ENCODE measurements at places on chromosomes 3 and 15.

- DNase-seq: no peak
These were observed 509.0 kb upstream of the NECTIN3 start for GRCh38 chr3:110562621-110563020.

DNA sequence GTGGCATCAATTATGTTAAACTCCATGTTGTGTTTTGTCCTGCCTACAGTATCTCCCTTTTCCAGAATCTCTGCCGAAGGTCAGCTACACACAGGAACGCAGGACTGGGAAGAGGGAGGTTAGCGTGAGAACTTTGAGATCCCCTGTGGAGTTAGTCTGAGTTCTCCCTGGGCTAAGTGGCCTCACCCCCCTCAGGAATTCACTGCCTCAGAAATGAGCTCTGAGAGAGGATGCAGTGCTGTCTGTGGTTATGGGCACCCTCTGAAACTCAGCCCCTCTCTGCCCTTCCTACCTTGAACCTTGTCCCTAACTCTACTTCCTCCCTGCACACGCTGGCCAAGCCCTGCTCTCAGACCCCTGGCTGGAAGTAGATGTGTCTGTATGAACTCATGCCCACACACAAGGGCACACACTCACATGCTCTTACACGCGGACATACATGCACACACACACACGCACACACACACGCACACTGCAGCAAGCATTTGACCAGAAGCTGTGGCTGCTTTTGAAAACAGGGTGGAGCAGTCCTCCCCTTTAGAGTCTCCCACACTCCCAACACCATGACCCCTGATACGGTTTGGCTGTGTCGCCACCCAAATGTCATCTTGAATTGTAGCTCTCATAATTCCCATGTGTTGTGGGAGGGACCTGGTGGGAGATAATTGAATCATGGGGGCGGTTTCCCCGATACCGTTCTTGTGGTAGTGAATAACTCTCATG is 5.3 kb upstream of the VIPR1 start:
- DNase-seq: no peak

GRCh38 chr3:97895216-97895615 is 73.4 kb downstream of the CRYBG3 start:
- DNase-seq: no peak

DNA sequence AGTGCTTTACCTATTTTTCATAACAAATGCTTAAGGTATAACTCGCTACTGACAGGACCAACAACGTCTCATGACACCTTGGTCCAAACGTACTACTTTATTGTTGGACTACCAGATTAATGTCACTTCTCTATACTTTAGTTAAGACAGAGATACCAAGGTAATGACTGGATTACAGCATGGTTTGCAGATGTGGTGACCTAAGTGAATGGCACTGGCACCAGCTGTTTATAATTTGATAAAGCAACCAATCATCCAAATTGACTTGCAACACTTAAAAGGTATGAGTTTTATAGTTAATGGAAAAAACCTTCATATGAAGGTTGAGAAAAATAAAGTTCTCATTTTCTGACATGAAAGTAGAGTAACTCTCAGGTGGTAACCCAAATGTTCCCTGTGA is 209.0 kb downstream of the NEK10 start:
- no peak for DNase-seq

GRCh38 chr3:38036286-38036685 is 2.7 kb upstream of the DLEC1 start:
- DNase-seq: no peak

DNA sequence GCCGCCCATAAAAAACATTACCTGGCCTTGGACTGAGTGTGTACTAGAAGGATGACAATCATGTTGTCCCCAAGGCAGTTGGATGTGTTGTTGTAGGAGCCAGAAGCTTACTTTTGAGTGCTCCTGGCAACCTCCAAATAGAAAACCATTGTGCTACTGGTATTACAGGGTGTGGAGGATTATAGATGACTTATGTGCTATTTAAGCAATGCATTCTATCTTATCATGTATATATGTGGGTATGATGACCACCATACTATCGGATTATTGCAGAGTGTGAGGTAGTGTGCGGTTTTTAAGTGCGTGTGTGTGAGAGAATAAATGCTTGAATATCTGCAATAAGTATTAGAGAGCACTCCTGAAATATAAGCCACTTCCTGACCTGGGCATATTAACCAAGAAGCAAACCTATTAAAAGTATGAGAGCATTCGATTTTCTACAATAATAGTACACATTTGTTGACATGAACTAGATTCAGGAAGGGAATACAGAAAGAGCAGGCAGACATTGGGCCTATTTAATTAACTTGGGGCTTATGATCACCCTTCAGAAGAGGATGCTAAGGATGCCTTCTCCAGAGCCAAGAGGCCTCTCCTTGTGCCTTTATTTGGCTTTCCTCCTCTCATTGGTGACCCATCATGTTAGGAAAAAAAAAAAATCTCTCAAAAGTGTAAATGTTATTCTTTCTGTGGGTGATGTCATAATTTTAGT is 11.7 kb upstream of the MBNL1 start:
- peak; percentile 55 for DNase-seq

GRCh38 chr3:98809557-98809956 is 46.4 kb downstream of the ST3GAL6 start:
- DNase-seq: no peak

DNA sequence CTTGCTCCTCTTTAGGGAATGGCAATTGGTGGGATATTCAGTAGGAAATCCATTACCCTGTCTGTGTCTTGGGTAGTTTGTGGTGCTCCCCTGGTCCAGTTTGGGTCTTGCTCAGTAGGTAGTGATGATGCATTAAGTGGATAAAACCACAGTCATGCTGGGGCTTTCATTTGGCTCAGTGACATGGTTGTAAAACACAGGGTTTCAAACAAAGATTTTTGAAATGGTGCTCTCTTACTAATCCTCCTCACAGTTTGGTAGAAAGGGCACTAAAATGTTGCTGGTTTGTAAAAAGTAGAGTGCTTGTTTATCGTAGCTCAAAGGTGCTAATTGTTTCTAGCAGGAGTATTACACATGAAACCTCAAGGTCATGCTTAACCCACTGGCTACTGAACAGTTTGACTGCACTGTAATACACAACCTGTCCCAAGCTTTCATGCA is 22.9 kb downstream of the BBX start:
- no peak for DNase-seq

DNA sequence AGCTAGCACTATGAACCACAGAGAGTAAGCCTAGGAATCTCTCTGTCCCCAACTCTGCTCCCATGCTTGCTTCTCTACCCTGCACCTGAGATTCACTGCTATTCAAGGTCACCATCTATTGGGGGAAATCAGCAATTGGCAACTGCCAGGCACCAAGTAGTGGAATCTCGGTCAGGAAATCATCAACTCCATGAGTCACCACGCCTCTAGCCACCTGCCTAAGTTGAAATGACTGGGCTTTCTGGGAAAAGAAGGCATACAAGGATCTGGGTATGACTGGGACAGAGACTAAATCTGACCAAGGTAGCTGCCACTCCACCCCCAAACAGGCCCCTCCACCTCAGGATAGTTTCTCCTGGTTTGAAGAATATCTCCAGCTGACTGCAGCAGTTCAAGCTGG is 464.1 kb upstream of the CBLB start:
- DNase-seq: peak; percentile 96

GRCh38 chr15:66939451-66940023 is 125.9 kb upstream of the SMAD3 start:
- no peak for DNase-seq

DNA sequence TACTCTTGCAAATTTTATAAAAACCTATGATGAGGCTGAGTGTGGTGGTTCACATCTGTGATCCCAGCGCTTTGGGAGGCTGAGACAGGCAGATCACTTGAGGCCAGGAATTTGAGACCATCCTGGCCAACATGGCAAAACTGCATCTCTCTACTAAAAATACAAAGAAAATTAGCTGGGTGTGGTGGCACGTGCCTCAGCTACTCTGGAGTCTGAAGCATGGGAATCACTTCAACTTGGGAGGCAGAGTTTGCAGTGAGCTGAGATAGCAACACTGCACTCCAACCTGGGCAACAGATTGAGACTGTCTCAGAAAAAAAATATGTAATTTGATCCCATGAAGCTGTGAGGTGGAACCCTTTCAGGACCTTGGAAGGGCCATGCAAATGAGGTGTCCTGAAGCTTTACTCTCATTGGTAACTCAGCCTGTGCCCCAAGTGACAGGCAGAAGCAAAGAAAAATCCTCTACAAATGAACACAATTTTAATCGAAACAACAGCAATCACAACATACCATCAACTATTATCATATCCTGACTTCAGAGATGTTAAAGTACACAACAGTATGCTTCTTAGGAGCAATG is 84.6 kb upstream of the CDV3 start:
- no peak for DNase-seq

DNA sequence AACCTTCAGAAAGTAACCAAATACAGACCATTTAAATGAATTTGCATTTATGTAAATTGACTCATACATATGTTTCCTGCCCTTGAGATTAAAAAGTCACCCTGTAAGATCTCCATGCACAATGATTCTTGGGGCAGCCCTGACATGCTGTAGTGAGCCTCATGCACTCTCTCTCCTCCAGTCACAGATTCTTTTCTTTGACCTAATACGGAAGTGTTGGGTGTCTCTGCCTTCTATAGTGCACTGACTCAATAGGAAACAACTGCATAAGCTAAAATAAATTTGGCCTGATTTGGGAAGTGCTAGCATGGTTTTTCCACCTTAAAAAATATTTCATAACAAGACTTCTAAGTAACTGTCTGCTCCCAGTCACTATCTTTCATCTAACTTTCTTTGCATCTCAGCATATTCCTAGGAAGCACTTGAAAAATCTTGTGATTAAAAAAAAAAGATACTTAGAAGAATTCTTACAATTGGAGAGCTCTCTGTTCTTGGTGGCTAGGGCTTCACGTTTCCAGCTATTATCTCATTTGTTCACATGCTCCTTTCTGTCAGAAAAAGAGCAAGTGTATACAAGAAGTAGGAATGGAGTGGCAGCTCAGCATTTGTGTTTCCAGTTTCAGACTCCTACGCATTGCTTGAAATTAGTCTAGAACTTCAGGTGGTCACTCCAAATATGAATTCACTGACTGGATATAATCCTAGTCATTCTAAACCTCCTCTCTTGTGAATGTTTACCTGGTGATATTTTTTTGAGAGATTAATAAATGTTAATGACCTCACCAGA is 207.9 kb upstream of the COL8A1 start:
- DNase-seq: no peak

GRCh38 chr3:119239206-119239820 is 1.4 kb downstream of the B4GALT4 start:
- no peak for DNase-seq

- peak; percentile 56 for DNase-seq
These were observed 72.9 kb downstream of the RPL39L start for GRCh38 chr3:187066228-187066995.

DNA sequence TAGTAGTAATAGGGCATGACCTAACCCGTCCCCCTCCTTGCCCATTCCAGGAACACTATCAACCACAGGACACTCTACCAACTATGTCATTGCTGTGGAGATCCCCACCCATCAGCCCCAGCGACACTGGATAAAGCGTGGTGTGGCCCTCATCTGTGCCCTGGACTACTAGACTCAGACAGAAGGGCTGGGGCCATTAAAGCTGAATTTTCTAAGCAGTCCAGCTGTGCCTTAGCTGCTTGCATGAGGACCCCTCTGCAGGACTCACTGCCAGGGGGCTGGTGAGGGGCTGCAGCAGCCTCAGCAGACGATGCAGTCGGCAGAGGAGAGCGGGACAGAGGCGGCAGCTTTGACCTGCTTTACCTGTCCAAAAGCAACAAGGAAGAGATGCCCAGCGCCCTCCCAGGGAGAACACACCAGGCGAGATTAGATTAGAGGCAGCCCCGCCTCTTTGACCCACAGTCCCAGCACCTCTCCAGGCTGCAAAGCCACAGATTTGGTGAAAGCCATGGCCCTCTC is 44.6 kb downstream of the SEMA3G start:
- DNase-seq: no peak

GRCh38 chr3:36095238-36095637 is 285.1 kb upstream of the STAC start:
- no peak for DNase-seq

GRCh38 chr15:84654689-84655453 is 788 bp upstream of the WDR73 start:
- DNase-seq: peak; percentile 86

GRCh38 chr3:122546151-122546550 is 17.9 kb downstream of the PARP9 start:
- DNase-seq: no peak

- DNase-seq: no peak
These were observed 25.5 kb upstream of the PIK3R4 start for GRCh38 chr3:130772129-130772528.

DNA sequence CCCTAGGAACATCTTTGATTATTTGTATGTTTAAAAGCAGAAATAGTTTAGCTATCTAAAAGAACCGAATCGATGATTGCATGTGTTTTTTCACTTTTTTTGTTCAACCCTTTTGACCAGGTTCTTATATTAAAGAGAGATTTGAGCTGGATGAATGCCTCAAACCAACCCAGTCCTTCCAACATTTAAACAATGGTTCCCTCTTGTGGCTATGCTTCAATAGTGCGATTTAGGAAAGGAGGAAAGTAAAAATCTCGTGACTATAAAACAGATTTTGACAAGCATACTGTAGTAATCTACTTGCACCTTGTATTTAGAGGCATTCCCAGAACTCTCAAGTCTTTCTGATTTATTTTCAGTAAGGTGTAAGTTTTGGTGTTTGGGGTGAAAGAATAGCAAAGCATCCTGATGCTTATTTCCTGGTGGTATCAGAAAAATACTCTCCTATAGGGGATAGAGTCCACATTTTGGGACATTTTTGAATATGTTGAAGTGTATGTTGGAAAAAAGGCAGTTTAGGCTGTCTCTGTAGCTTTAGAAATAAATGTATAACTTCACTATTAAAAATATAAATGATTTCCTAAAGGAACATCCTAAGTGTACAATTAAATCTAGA is 159.6 kb upstream of the KCNH8 start:
- peak; percentile 61 for DNase-seq

DNA sequence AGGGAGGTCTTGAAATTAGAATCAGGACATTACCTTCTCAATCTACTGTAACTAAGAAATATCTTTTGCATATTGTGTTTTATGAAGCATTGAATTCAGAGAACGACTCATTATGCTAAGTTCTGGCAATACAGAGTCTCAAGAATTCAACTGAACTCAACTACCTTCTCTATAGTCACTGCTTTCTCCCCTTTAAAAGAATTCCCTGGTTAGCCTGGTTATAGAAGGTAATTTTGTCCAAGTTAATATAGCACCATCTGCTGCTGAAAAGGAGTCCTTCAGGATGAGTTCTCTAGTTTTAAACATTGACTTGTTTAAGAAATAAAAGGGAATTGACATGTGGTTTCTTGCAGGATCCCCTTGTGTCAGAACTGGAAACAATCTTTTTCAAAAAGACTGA is 60.2 kb downstream of the IL16 start:
- DNase-seq: no peak

DNA sequence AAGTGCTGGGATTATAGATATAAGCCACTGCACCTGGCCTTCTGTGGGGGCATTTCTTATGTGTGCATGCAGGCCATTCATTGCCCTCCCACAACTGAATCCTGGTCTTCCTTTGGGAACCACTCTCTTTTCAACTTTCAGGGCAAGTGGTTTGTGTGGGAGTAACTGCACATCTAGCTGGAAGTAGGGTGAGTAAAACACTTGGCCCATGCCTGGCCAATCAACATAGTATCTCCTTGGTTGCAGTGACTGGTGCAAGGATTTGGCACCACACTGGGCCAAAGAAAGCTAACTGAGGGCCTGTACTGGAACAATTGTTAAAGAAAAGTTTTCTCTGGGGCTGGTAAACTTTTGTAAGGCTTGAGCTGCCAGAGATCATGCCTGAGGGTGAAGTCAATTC is 189.2 kb upstream of the FEZF2 start:
- DNase-seq: no peak

- DNase-seq: no peak
These were observed 305.6 kb upstream of the SEMA6D start for GRCh38 chr15:47411733-47412132.

- DNase-seq: peak; percentile 11
These were observed 259.5 kb downstream of the THRB start for GRCh38 chr3:24235121-24235520.
